Nephron progenitor cell (in vitro differentiated cells): ENCODE measurements at places on chromosomes 12 and 14.
A peak's percentile ranks its signal among the peaks of the same experiment; 100 is the strongest.

GRCh38 chr14:69850086-69850735 is 29.0 kb upstream of the SMOC1 start:
- DNase-seq: no peak

DNA sequence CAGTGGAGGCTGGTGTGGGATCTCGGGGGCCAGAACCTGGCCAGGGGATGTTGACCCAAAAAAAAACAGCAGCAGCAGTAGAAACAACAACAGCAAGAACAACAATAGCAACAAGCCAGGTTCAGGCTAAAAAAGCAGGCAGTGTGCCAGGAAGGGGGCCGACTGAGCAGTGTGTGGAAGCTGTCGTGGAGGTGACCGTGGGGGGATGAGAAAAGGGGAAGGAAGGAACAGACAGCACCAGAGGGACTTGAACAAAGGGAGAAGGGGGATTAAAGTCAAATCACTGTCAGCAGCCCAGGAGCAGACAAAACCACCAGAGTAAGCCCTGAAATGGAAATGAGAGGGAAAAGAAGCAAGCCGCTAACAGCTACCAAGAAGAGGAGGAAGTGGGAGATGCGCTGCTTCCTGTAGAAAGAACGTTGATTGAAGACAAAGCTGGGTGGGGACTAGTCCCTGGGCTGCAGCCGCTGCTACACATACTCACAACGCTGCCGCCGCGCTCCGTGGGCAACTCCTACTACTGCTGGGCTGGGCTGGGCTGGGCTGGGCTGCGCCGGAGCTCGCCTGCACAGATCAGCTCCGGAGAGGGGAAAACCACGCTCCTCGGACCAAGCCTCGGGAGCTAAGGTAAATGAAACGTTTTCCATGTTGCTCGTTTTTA is at the start of gene GNG2:
Gene GNG2, plus strand, starts transcription at position 449 of the 661 bp plus-strand sequence. CDS start 90,067 bp downstream, outside the sequence.
- DNase-seq: peak; percentile 73

DNA sequence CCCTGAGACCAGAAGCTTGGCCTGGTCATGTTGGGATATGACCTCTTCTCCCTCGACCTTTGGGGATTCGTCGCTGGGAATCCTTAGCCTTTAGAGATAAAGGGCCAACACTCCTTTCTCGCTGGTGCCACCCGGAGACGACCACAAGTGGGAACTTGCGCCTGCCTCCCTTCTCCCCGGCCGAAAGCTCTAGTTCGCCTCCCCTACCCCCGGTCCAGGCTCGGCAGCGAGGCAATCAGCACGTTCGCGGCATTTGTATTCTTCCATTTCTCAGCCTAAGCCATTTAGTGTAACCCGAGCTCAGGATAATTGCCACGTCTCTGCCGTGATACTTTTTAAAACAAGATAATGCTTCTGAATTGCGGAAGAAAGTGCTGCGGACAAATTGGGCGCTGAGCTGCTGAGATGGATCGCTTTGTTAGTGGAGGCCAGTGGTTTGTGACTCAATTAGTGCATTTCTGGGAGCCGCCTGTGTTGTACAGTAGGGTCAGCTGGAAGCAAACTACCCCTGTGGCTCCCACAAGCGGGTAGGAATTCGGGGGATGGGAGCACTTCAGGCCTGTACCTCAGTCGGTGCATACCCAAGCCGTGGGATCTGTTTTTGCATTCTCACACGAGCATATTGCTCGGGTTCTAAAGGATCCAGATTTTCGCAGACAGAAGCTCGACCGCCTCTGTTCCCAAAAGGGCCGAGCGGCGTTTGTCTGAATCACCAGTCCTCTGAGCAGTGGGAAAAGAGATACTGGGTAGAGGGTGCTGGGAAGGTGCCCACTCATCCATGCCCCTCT is 6.8 kb upstream of the SIX1 start:
- peak; percentile 43 for DNase-seq

DNA sequence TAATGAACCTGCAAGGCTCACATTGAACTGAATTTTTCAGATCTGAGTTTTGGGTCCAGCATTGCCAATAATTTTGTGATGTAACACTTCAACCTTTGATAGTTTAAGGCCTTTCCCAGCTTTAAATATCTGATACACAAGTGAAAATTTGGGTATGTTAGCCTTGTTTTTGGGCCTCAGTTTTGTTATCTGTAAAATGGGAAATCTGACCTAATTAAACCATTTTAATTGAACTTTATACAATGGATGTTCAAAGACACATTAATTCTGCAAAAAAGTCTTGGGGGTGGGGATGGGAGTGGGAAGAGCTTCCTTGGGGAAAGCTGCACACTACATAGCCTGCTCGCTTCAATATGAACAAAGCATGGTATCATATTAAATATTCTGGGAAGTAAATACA is 5.2 kb upstream of the SPATS2 start:
- no peak for DNase-seq

DNA sequence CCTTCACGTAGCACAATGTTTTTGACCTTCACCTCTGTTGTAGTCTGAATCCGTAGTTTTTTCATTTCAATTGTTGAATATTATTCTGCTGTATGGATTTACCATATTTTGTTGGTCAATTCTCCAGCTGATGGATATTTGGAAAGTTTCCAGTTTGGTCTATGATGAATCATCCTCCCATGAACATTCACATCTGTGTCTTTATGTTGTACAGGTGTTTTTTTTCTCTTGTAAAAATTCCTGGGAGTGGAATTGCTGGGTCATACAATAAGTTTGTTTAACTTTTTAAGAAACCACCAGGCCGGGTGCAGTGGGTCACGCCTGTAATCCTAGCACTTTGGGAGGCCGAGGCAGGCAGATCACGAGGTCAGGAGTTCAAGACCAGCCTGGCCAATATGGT is 36.7 kb upstream of the GNG2 start:
- DNase-seq: no peak

- peak; percentile 27 for DNase-seq
These were observed 505 bp upstream of the DENND5B start for GRCh38 chr12:31591380-31591901.

- peak; percentile 21 for DNase-seq
These were observed 67.1 kb upstream of the VPS33A start for GRCh38 chr12:122333142-122334087.

GRCh38 chr14:25832585-25832984 is 765.2 kb downstream of the NOVA1 start:
- no peak for DNase-seq

- DNase-seq: peak; percentile 60
These were observed 59.1 kb downstream of the RASSF3 start for GRCh38 chr12:64669270-64669842.

DNA sequence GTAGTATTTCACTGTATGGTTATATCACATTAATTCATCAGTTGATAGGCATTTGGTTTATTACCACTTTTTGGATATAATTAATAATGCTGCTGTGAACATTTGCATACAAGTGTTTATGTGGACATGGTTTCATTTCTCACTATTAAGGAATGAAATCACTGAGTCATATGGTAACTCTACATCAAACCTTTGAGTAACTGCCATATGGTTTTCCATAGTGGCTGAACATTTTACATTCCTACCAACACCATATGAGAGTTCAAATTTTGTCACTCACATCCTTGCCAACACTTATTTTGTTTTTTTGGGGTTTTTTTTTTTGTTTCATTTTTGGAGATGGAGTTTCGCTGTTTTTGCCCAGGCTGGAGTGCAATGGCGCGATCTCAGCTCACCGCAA is 30.2 kb upstream of the EAPP start:
- DNase-seq: no peak

GRCh38 chr12:27143256-27144069 is 61.1 kb upstream of the C12orf71 start:
- no peak for DNase-seq

- DNase-seq: no peak
These were observed 133.6 kb downstream of the TTLL5 start for GRCh38 chr14:75794615-75795038.

DNA sequence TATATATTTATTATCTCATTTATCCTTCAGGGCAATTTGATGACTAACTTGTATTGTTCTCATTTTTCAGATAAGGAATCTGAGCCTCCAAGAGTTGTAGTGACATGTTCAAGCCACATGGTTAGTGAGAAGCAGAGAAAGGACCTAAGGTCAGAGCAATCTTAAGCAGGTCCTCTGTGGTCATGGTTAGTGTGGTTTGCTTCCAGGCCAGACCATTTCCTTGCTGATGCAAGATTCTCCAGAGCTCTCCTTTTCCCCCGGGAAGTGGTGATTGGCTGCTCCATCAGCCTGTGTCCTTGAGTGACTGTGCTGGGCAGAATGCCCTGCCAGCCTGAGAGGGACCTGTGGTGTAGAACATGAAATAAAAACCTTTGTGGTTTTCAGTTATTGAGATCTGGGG is 141.3 kb downstream of the KTN1 start:
- no peak for DNase-seq

DNA sequence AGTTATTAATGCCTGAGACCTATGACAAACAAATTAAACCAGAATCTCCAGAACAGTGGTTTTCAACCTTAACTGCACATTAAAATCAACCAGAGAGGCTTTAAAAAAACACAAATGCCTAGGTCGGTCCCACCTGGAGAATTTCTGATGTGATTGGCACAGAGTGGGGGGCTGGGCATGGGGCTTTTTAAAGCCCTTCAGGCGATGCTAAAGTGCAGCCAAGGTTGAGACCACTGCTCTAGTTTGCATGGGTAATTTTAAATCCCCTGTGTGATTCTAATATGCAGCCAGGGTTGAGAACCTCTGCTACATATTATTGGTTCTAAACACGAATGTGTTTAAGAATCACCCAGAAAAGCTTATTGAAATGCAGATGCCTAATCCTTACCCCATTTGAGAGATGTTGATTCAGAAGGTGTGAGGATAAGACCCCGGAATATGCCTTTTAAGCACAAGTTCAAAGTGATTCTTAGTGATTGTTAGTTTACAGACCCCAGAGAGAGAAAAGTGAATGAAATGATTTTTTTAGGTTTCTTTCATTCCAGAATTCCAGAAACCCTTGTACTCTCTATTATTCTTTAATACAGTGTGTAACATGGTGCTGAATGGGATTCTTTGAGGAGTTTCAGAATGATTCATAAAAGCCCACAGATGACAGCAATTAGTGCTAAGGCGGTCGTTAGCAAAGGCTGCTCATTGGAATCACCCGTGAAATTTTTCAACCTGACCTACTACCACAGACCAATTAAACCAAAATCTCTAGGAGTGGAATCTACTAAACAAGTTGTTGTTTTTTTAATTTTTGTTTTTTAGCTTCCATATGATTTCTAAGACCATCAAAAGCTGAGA is 44.9 kb downstream of the LIN7A start:
- no peak for DNase-seq

- DNase-seq: no peak
These were observed 36.2 kb upstream of the FZD10 start for GRCh38 chr12:130126023-130126432.

GRCh38 chr12:49622501-49623141 is 740 bp upstream of the PRPF40B start:
- peak; percentile 29 for DNase-seq

DNA sequence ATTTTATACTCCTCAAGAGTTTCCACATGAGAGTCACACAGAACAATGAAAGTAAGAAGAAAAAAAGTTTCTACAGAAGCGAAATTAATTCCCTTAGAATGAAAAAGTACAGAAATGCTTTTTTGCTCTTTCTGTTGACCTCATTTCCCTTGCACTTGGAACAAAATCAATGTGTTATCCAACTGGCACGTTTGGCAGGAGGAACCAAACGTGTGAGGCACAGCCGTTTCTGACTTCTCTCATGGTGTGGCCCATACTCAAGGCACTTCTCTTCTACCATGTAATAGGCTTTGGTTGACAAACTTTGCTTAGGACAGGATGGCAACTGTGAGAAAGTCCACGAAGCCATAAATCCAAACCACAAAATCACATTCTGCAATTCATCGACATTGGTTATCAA is 297.0 kb downstream of the FUT8 start:
- no peak for DNase-seq

DNA sequence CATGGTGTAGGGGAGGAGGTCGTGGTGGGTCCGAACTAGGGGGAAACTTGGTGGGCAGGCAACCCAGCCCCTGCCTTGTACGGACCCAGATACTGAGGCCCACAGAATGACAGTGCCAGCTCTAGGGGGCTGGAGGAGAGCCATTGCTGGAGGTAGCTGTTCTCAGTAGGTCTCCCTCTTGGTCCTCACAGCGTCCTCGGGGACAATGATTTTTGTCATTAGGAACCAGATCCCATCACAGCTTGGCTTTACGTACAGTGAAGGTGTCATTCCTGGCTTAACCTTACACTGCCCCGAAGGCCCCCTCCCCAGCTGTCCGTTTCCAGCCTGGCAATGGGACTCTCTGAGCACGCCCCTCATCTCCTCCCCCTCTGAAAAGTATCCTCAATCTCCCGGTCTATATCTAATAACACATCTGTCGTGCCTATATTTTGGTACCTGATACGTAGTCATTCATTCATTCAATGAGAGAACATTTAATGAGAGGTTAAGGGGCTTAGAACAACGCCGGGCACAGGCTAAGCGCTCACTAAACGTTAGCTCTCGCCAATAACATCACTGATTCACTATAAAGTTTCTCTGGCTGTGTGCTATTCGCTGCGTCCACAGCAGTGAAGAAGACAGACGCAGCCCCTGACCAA is 597 bp upstream of the DYNC1H1 start:
- no peak for DNase-seq

- no peak for DNase-seq
These were observed 41.8 kb upstream of the SMUG1 start for GRCh38 chr12:54230555-54230954.

DNA sequence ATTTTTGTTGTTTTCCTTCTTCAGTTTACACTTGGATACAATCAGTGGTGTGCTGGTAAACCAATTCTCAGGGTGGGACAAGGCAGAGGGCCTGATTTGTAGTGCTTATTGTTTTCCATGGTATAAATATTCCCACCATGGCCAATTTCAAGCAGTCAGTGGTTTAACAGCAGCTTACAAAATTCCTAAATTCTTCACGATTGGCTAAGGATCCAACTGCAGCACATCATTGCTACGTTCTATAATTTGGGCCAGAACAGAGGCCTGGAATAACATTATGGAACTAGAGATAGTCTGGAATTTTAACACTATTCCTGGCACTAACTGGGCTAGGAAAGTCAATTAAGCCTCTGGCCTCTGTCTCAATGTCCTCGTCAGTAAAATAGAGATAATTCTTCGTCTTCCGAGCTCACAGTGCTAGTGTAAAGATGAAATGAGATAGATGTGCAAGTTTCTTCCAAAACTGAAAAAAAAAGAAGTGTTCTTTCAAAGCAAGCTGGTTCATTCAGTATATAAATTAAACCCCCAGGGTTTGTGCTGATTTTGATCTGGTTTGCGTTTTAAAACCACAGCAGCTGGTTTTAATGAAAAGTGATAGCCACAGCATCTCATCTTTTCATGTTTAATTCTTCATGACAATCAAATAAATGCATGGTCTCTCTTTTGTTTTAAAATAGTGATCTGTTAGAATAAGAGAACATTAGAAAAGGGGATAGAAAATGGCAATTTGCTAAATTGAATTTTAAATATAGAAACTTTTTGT is 104.1 kb downstream of the EPS8 start:
- DNase-seq: no peak

- DNase-seq: no peak
These were observed 269.0 kb downstream of the KCNH5 start for GRCh38 chr14:62776300-62776699.

GRCh38 chr12:114681116-114681871 is 2.7 kb downstream of the TBX3 start:
- no peak for DNase-seq

- peak; percentile 71 for DNase-seq
These were observed 278.3 kb downstream of the NRXN3 start for GRCh38 chr14:78448164-78449094.
